ENCODE measurements at places on chromosomes 7 and 10.

DNA sequence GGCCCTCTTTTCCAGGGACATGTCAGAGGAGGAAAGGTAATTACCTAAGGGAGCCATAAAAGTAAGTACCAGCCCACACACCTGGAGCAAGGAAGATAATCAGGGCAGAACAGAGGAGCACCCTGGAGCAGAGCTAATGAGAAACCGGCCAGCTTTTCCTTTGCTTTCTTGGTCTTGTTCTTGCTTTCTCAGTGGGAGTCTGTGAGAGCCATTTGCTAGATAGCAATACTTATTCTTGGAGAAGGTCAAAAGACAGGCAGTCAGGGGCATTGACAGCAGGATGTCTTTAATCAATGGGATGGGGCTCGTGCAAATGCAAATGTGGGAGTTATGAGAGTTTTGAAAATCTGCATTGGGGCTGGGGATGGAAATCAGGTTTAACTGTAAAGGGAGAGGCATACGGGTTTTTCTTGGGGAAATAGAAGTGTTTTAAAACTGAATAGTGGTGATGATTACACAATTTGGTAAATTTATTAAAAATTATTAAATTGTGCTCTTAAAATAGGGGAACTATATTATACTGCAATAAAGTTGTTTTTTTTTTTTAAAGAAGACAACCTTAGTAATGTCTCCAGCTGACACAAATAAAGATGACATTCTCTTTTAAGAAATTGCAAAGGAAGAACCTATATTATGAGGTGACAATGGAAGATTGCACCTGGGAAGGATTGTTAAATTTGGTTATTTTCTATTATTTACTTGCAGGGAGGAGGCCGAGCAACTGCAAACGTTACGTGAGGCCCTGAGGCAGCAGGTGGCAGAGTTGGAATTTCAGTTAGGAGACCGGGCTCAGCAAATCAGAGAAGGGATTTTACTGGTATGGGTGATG lies 35.6 kb upstream of the PPP1R17 start:
- DNase-seq: no peak

- no peak for DNase-seq
Observed at GRCh38 chr7:123070702-123071286, 75.3 kb upstream of the TAS2R16 start.

DNA sequence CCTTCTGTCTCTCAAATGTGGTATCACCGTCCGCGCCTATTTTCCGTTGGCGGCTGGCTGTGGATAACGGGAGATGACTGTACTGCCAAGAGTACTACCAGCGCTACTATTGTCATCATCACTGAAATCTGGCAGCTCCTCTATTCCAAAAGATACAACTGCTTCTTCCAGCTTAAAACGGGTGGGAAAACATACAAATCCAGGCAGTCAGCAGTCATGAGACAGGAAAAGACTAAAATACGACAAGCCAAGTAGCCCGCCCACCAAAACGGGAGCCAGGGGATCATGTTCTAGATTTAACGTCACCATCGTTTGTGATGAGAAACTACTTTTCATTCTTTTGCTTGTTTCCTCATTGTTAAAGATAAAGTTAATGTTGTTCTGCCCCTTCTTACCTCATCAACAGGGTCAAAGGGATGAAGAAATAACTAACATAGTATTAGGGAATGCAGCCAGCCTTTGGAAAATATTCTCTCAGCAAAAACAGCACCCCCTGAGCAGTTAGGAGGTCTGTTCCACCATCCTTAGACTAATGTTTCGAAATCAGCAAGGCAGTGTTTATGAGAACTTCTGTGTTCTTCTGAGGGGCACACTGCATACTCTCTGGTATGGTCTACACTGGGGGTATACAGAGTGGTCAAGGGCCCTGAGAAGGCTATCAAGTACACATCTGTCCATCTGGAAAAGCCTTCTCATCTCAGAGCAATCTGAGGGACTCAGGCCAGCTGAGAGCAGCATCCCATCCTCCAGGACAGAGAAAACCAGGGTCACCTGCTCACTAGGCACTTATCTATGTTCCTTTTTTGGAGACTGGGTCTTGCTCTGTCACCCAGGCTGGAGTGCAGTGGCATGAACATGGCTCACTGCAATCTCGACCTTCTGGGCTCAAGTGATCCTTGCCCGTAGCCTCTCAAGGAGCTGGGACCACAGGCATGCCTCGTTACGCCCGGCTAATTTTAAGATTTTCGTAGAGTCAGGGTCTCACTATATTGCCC lies 47.5 kb downstream of the GNA12 start:
- DNase-seq: peak; percentile 78

- DNase-seq: no peak
Observed at GRCh38 chr7:129093867-129094456, 39.1 kb upstream of the TNPO3 start.

DNA sequence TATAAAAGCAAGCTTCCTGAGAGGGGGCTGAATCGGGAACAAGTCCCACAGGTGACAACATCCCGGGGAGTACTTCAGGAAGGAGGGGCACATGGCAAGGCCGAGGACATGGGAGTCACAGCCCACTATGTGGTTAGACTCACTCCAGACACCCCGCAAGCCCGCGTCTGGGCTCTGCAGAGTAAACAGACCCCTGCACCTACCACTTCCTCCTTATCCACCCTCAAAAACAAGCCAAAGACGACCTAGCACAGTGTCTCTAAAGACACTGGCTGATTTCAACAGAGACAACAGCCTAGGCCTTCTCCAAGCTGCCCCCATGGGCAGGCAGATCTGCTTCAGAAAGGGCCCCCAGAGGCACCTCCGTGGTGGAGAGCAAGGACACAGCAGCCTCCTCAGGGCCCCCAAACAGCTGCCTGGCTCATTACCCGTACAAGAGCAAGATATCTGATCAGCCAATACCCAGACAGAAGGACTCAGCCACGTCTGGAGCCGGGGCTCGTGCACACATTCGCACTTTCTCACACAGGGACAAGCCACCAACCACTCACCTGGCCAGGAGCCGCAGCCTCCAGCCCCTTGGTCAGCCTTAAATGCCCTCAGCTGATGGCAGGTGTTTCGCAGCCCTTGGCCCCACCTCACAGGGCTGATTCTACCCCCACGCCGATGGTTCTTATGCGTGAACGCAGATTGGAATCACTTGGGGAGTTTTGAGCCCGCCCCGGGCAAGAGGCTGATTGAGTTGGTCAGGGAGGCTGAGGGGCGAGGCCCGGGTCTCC lies 10.7 kb upstream of the KPNA7 start:
- no peak for DNase-seq

- DNase-seq: no peak
Observed at GRCh38 chr7:85022064-85022697, 164.7 kb downstream of the SEMA3D start.

Measured in sciatic nerve (tissue), 2 donors.